ENCODE measurements at places on chromosomes 1 and 21. TPM values are rescaled to one million over a fixed set of nuclear protein-coding genes. Genes with fewer than 3 reads are reported as not detected.
A peak's percentile ranks its signal among the peaks of the same experiment; 100 is the strongest.

DAP3 gene
- 34.3 TPM for total RNA-seq

- DNase-seq, result peak; percentile 15
Measured at GRCh38 chr1:233543338-233544255, 70.3 kb upstream of the KCNK1 start.

NPPA gene
- not detected for total RNA-seq

CFHR1 gene
- not detected for total RNA-seq

DNA sequence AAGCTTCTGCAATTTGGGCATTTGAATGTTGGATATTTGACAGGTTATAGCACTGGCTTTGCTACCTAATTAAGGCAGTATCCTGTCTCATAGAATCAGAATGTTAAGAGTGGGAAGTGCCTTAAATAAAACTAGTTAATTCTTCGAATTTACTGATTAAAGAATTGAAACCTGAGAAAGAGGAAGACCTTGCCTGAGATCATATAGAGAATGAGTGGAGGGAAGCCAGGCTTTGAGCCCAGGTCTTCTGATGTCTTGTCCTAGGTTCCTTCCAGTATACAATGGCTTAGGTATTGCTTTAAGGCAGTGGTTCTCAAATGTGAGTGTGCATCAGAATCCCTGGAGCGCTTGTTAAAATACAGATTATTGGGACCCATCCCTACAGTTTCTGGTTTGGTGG is 20.9 kb upstream of the SH3BGRL3 start:
- DNase-seq, result no peak

AMY2B gene
- 0.42 TPM for total RNA-seq

DNA sequence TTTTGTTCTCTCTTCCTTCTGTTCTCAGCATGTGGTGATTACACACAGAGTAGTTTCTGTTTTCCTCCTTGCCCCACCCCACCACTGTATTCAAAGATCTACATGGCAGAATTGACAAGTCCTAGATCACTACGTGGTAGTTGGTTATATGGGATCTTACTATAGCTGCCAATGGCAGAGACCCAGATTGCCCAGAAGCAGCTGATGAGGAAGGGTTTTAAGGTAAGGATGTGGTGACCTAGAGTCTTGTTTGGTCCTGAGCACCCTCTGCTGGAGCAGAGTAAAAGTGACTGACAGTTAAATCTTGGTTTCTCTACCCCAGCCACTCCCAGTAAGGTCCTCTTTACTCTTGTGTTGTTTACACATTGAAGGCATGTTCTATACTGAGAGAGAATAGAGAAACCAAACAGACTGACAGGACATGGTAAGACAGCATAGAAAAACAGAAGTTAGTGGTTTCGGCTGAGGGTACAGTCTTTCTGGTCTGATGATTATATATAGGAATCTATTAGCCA is 22.8 kb upstream of the STRIP1 start:
- DNase-seq, result peak; percentile 40

PDE4DIP gene
- total RNA-seq, result 36.5 TPM

GRCh38 chr1:243851765-243852164 is 1.7 kb upstream of the AKT3 start:
- no peak for DNase-seq

- DNase-seq, result no peak
Measured at GRCh38 chr1:191943684-191944083, 214.6 kb upstream of the RGS18 start.

TRPM2 gene
- total RNA-seq, result 16.1 TPM

DNA sequence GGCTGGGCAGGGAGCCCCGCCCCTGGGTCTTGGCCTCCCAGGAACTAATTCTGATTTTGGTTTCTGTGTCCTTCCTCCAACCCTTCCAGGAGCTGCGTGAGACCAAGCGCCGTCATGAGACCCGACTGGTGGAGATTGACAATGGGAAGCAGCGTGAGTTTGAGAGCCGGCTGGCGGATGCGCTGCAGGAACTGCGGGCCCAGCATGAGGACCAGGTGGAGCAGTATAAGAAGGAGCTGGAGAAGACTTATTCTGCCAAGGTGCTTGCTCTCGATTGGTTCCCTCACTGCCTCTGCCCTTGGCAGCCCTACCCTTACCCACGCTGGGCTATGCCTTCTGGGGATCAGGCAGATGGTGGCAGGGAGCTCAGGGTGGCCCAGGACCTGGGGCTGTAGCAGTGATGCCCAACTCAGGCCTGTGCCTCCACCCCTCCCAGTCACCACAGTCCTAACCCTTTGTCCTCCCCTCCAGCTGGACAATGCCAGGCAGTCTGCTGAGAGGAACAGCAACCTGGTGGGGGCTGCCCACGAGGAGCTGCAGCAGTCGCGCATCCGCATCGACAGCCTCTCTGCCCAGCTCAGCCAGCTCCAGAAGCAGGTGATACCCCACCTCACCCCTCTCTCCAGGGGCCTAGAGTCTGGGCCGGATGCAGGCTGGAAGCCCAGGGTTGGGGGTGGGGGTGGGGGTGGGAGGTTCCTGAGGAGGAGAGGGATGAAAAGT is 18.5 kb upstream of the SEMA4A start:
- no peak for DNase-seq

GRCh38 chr1:36396359-36396758 is 1.3 kb downstream of the LSM10 start:
- DNase-seq, result no peak

- DNase-seq, result no peak
Measured at GRCh38 chr1:226625832-226626576, 77.4 kb downstream of the STUM start.

DNA sequence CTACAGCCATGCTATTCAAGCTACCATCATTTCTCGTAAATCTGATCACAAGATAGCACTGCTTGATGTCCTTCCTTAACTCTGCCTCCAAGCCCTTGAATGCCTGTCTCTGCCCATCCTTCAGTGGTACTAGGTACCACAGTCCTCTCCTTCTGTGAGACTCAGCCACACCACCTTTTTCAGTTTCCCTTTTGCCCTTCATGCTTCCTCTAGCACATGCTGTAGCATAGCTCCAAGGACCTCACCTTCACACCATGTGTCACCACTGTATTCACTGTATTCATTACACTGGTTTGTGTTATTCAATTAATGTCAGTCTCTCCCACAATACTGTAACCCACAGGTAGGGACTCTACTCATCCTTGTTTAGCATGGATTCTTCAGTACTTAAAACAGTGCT is 8.0 kb upstream of the TP53BP2 start:
- DNase-seq, result no peak

GRCh38 chr1:94336991-94337390 is 81.2 kb upstream of the ABCD3 start:
- no peak for DNase-seq

- no peak for DNase-seq
Measured at GRCh38 chr21:29236201-29236600, 62.5 kb upstream of the BACH1 start.

DNA sequence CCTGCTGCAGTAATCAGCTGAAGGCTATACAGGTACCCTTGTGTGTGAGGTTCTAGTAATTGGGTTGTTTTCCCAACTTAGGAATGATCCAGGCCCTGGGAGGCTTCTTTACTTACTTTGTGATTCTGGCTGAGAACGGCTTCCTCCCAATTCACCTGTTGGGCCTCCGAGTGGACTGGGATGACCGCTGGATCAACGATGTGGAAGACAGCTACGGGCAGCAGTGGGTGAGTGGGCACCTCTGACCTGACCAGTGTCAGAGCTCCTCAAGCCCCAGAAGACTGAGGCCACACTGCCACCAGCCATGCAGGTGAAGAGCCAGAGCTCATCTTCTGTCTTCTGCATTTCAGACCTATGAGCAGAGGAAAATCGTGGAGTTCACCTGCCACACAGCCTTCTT is 27.7 kb downstream of the ATP1A1 start:
- no peak for DNase-seq

DNA sequence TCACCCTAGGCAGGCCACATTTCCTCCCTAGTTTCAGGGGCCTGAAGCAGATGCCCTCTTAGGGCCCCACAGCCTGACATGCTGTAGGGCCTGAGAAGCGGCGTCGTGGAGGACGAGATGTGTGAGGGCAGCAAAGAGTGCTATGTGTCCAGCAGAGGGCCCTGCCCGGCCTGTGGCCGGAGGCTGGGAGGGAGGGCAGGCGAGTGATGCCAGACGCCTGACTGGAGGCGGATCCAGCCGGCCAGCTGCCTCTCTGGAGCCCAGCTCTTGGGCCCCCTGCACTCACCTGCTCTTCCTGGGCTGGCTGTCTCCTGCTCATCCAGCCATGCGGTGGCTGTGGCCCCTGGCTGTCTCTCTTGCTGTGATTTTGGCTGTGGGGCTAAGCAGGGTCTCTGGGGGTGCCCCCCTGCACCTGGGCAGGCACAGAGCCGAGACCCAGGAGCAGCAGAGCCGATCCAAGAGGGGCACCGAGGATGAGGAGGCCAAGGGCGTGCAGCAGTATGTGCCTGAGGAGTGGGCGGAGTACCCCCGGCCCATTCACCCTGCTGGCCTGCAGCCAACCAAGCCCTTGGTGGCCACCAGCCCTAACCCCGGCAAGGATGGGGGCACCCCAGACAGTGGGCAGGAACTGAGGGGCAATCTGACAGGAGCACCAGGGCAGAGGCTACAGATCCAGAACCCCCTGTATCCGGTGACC is at the start of gene GPR37L1:
Gene GPR37L1, plus strand, starts transcription at position 279 of the 697 bp plus-strand sequence. Its CDS starts 47 bp downstream, at position 326.
- DNase-seq, result no peak

GRCh38 chr1:169682071-169682470 is 29.3 kb downstream of the SELL start:
- no peak for DNase-seq

DNA sequence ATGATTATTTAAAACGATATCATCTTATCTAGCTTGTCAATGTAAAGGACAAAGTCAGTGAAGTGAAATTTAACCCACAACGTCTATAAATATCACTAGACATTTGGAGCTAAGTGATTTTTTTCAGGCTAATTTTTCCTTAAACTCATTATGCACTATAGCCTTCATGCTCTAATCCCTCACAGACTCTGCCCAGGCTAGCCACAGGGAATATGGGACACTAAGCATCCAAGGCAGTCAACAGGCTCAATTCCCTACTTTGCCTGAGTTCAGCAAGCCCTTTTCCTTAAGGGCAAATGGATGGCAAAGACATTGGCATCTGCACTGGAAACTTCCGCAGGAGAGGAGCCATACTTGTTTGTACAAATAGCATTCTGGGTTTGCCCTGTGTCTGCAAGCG is 577.0 kb downstream of the LMO4 start:
- no peak for DNase-seq

GRCh38 chr1:209777587-209777986 is 6.8 kb downstream of the C1orf74 start:
- DNase-seq, result no peak

GRCh38 chr1:84883286-84883685 is 9.7 kb downstream of the LPAR3 start:
- no peak for DNase-seq

CD1D gene
- total RNA-seq, result not detected

DMBX1 gene
- not detected for total RNA-seq

DNA sequence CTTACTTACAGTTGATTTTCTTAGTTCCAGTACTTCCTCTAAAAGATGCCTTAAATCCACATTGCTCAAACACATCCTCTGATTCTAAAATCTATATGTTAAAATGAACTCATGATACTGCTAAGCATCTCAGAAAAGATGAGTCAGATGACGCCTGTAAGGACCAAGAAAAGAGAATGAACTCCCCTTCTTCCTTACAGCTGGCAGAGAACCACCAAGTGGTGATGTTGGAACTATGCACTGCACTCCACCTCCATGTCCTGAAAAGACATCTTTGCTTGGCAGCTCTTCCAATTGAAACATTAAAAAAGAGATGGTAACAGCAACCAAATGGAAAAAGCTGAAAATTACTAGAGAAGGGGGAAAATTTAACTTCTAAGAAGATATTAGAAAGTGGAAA is 648.8 kb downstream of the PTPRC start:
- DNase-seq, result no peak

GRCh38 chr1:205056188-205056611 is 13.2 kb downstream of the CNTN2 start:
- DNase-seq, result no peak

DNA sequence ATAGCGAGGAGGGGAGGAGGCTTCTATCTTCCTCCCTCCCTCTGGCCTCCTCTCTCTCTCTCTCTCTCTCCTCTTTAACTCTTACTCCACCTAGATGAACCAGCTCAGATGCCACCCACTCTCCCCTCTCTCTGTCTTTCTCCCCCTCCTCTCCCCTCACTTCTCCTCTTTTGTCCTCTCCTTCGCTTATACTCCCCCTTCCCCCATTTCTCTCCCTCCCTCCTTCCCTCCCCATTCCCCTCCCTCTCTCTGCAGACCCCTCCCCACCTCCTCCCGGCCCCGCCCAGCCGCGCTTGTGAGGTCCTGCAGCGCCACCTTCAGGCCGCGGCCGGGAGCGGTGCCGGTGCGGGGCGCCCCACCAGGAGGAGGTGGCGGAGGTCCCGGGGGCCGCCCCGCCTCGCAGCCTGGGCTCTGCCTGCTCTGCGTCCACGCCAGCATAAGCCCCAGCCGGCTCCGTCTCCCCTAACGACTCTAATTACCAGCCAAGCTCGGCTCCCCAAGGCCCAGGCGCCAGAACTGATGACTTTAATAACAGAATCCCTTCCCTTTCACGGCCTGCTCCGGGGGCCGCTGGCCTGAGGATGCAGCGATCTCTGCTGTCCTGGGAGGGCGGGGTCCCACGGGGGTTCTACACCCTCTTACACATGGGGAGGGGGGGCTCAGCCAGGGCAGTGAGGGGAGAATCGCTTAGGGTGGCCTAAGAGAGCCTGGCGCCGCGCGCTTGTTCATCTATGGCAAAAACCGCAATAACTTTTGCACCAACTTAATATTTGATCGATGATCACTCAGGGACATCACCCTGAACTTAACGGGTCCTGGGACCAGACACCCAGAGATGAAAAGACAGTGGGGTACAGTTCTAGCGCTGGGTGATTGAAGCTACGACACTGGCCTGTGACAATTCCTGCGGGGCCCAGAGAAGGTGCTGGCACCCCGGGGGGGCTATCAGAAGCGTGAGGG is 637.3 kb downstream of the MATN1 start:
- peak; percentile 73 for DNase-seq

DNA sequence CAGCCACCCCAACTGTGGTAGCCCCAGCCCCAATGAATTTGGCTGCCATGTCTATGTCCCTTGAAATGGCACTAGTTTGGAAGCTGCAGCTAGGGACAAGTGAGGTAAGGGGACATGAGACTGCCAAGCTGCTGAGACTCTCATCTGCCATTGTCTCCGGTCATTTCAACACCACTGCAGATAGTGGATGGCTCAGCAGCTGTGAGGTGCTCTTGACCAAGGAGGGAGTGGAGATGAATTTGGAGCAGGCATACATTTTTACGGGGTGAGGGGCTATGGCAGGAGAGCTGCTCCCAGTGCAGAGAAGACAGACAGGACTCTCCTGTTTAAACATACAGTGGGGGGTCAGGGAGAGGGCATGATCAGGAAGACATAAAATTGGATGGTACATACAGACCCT is 315.5 kb upstream of the CAMK1G start:
- DNase-seq, result no peak

GRCh38 chr1:160550572-160551034 is 27.5 kb upstream of the SLAMF6 start:
- no peak for DNase-seq

- no peak for DNase-seq
Measured at GRCh38 chr1:218301217-218301616, 16.1 kb downstream of the RRP15 start.
